ENCODE measurements at places on chromosomes 7 and 10.

GRCh38 chr10:71419002-71419540 lies 22.4 kb downstream of the CDH23 start:
- DNase-seq, result no peak

GRCh38 chr7:11567571-11567970 lies 264.4 kb downstream of the THSD7A start:
- no peak for DNase-seq

GRCh38 chr7:132130497-132130896 lies 445.8 kb downstream of the PLXNA4 start:
- no peak for DNase-seq

DNA sequence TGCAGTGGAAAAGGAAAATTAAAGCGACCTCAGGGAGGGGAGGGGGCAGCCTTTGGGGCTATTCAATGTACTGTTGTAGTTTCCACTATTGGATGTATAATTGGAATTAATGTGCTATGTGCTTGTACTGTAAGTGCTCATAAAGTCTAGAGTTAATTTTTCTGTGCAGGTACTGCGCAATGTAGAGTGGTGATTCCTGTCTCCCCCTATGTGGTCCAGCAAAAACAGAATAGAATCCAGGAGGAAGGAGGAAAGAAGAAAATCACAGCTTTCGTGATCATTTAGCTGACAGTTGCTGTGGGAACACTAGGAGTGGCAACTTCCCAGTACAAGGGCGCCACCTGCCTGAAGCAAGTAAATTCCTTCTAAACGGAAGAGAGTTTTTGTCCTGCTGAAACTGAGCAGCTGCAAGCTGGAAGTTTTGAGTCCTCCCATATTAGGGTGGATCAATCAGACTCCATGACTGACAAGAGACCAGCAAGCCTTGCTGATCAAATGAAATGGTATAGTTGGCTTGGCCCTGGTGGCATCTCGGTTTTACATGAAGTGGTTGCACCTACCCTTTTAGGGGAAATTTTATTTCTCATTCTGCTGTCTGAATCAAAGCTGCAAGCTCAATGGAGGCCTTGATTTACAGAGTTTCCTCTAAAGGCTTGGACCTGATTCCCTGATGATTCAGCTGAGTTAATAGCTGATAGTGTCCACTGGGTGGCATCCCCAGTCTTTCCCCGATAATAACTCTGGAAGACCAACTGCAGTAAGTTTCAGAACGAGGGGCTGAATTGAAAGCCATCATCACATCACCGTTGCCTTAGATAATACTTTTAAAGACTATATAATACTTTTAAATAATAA lies 299.8 kb downstream of the HGF start:
- DNase-seq, result peak; percentile 49

- DNase-seq, result no peak
Measured at GRCh38 chr7:143886826-143887477, 15.0 kb downstream of the TCAF1 start.

DNA sequence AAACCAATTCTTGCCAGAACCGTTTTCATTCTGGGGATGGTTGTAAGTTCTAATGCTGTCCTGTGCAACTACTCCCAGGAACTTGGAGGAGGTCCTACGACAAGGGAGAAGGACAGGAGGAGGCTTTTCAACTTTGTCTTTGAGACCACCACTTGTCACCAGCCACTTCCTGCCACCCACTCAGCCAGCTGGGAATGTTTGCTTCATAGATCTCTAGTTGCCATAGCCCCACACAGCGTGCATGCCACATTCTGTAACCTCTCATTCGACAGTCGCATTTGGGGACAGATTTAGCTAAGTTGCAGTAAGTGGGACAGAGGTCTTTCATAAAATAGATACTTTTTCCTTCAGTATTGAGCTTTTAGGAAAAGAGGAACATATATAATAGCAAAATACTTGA lies 78.0 kb downstream of the TAF3 start:
- no peak for DNase-seq

GRCh38 chr7:125061776-125062397 lies 132.3 kb upstream of the POT1 start:
- no peak for DNase-seq

- no peak for DNase-seq
Measured at GRCh38 chr7:83876593-83876992, 227.7 kb upstream of the SEMA3E start.

GRCh38 chr7:16357921-16358320 lies 63.4 kb downstream of the CRPPA start:
- DNase-seq, result no peak

GRCh38 chr7:99193527-99194220 lies 14.2 kb downstream of the KPNA7 start:
- DNase-seq, result no peak

- DNase-seq, result no peak
Measured at GRCh38 chr7:72109566-72109965, 302.6 kb downstream of the CALN1 start.

DNA sequence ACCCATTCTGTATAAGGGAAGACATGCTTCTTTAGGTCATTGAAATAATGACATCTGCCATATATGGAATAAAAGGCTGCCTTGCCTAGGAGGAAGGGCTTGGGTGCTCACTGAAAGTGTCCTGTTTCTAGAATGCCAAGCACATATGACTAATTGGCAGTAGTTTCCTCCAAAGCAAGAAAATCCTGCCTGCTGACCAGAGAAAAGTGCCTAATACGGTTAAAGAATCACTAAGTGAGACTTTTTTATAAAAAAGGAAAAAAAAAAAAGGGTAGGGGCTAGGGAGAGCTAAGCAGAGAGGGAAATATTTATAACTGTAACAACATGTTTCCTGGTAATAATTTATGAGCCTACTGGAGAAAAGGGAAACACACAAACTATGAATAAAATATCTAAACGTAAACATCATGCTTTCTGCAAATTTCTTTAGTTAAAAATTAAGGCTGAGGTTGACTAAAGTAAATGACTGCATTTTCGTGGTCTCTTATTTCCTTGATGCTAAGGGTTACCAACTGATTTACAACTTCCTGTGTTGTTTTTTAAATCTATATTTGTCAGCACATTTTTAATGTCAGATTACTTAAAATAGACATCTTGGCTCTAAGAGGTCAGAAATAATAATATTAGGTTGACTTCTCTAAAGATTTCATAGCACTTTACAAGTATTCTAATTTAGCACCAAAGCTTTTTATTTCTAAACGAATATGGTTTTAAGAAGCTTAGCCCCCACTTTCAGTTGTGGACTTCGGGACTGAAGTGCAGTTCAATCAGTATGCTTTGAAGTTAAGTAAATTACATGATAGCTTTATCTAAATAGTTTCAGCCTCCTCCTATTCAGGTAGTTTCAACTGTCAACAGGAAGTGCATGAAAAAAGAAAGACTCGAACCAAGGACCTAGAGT lies 89.6 kb downstream of the CABCOCO1 start:
- no peak for DNase-seq

DNA sequence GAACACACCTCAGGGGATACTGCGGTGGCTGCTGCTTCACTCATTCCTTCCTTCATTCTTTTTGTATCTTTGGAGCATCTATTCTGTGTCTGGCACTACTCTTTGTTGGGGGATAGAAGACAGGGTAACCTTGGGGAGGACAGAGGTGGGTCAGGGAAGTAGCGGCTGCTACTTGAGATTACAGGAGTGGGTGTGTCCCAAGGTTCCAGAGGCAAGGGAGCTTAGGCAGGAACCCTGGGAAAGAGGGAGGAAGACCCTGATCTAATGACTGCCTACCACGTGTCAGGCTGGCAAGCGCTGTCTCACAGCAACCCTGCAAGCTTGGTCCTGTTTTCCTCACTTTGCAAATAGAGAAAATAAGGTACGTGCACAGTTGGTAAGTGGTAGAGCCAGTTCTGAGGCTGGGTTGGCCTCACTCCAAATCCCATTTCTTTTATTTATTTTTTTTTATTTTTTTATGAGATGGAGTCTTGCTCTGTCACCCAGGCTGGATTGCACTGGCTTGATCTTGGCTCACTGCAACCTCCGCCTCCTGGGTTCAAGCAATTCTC lies 985.9 kb upstream of the ZNF722 start:
- DNase-seq, result no peak

GRCh38 chr10:3399756-3400155 lies 227.2 kb upstream of the PITRM1 start:
- no peak for DNase-seq

GRCh38 chr7:7175075-7175695 lies 7.2 kb upstream of the C1GALT1 start:
- no peak for DNase-seq

DNA sequence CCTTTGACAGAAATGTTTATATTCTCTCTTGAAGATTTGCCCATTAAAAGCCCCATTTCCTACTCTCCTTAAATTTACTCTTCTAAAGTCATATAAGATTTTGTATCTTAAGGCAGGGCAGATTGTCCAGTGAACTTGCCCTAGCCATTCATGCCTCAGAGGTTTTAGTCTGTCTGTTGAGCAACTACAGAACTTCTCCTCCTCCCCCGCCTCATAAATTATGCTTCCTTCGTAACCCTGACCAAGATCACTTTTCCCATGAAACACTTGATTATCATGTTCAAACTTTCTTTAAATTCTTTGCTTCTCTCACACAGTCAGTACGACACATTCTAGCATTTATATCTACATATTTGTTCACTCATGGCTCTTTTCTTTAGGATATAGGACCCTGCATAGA lies 621.3 kb downstream of the ANKRD7 start:
- DNase-seq, result no peak

- DNase-seq, result no peak
Measured at GRCh38 chr7:91824201-91824600, 56.3 kb downstream of the MTERF1 start.

DNA sequence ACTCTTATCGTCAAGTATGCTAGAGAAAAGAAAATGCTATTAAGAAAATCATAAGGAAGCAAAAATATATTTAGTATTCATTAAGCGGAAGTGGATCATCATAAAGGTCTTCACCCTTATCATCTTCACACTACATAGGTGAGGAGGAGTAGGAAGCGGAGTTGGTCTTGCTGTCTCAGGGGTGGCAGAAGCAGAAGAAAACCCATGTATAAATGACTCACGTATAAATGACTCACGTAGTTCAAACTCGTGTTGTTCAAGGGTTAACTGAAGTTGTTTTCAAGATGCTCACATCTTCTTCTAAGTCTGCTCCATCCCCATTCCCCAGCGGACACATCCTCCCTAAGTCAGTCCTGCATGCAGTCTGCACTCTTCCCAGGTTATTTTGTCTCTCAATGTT lies 72.4 kb downstream of the SFMBT2 start:
- DNase-seq, result no peak

- no peak for DNase-seq
Measured at GRCh38 chr10:42776681-42777080, 5.9 kb upstream of the BMS1 start.

DNA sequence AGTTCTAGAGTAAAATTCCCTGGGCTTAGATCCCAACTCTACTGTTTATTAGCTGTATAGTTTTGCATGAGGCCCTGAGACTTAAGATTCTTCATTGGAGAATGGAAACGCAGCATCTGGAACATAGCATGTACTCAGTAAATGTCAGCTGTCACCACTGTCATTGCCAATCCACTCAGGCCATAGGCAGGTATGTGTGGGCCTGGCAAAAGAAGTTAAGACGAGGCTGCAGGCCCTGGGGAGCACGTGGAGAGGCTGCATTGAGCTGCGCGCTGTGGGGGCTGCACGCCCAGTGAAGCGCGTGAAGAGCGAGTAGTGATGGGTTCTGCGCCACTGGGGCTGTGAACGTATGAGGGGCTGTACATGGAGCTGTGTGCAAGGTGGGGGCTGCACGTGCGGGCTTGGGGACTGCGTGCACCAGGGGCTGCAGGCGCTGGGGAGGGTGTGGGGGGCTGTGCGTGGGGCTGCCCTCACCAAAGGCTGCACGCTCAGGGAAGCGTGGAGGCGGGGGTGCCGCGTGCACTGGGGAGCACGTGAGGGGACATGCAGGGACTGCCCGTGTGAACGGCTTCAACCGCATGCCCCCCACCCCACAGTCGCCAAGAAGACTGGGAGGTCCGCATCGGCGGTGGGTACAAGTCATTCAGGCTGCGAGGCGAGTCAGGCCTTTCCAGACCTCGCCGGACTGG lies 85.5 kb downstream of the PRR15 start:
- no peak for DNase-seq

DNA sequence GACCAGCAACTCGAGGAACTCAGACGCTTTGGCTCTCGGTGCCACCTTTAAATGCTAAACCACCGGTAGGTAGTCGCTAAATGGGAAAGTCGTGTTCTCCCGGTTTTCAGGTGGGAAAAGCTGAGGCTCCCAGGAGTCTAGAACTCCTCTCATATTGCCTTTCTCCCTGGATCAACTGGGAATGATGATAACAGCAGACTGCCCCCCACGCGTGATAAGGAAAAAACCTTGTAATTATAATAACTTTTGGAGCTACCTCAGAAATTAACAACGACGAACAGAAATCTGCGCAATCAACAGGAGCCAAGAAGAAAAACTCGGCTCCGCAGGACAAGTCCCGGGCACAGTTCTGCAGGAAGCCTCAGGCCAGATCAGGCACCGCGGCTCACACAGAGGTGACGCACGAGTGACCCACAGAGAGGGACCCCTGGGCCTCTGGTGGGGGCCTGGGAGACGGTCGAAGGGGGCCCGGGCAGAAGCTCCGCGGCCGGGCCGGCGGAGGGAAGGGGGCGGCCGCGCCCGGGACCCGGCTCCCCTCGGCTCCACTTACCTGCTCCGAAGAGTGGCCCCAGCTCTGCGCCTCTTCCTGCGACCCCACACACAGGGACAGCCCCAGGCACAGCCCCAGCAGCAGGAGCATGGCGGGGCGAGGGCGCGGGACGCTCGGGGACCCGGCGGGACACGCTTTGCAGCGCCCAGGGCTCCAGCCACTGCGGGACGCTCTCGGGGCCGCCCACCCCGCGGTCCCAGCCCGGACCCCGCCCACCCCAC lies at the start of gene ITIH5:
ITIH5 (minus strand) TSS at position 714 of the 771 bp plus-strand sequence; CDS start at position 640, 74 bp downstream.
- DNase-seq, result no peak

GRCh38 chr10:33955676-33956075 lies 621.2 kb upstream of the NRP1 start:
- no peak for DNase-seq

- no peak for DNase-seq
Measured at GRCh38 chr7:110484356-110484755, 606.6 kb upstream of the LRRN3 start.

- DNase-seq, result no peak
Measured at GRCh38 chr10:124495162-124495561, 33.5 kb downstream of the LHPP start.

DNA sequence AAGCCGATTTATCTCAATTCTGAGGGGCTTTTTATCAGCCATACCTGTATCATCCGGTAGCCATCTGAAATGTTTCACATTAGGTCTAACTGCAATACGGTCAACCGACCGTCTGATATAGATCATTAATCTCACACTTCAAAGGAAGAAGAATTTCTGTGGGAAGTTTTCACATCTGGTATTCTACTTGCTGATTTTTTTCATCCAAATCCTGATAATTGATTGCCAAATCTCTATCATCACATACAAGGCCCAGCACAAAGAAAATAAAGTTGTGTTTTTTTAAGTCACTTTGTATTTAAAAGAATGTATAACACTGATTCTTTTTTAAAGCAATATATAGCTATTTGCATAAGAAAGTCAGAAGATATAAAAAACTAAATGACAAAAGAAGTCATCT lies 132.3 kb downstream of the DKK1 start:
- no peak for DNase-seq

DNA sequence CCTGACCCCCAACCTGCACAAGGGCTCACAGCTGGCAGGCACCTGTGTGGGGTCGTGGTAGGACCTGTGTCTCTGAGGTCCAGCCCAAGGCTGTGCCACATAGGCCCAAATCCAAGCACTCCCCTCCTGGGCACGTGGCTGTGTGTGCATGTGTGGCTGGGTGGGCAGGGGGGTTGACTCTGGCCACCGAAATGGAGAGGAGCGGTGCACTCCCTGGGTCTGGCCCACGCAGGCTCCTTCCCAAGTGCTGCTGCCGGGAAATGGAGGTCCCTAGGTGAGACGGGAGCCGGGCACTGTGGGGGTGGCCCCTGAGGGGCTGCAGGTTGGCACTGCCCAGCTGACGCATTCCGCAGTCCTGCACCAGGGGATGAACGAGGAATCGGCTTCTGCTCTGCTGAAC lies 528.1 kb downstream of the DNAJB6 start:
- no peak for DNase-seq
